ENCODE measurements at places on chromosomes 13 and 19.

- no peaks in the 10 kb centered on the region for H3K27me3 ChIP-seq
- H3K36me3 ChIP-seq = peaks cover 2% of the 10 kb centered on the region
- no peak for DNase-seq
- no peak overlapping the region for H3K4me3 ChIP-seq
- H3K4me1 ChIP-seq = peaks cover 37% of the 10 kb centered on the region
Observed at GRCh38 chr13:98525456-98526181, 51.3 kb downstream of the STK24 start.

DNA sequence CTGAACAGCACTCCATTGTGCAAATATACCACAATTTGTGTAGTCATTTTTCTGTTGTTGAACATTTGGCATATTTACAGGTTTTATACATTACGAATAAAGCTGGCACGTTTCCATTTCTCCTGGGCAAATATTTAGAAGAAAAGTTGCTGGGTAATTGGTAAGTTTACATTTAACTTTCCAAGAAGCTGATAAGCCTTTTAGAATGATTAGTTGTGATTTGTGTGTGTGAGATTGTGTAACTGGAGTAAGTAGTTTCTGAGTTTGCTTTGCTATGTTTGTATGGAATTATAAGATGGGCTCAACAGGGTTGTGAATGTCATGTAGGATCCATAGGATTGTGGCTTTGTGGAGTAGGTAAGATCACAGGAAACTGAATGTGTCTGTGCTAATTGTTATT, 1.6 kb upstream of the ZNF529 start:
- peaks cover 23% of the 10 kb centered on the region for H3K36me3 ChIP-seq
- no peak for DNase-seq
- H3K27ac ChIP-seq = peak overlapping the region; percentile 98
- H3K4me3 ChIP-seq = peak overlapping the region; percentile 91

- H3K4me1 ChIP-seq = peaks cover 2% of the 10 kb centered on the region
- H3K4me3 ChIP-seq = no peak overlapping the region
- DNase-seq = no peak
- peaks cover 11% of the 10 kb centered on the region for H3K36me3 ChIP-seq
Observed at GRCh38 chr19:15234431-15235130, 2.3 kb upstream of the EPHX3 start.

- H3K4me3 ChIP-seq = no peak overlapping the region
- no peak overlapping the region for H3K27ac ChIP-seq
- H3K4me1 ChIP-seq = no peaks in the 10 kb centered on the region
- H3K27me3 ChIP-seq = no peaks in the 10 kb centered on the region
- DNase-seq = no peak
Observed at GRCh38 chr13:102012299-102013293, 389.3 kb downstream of the FGF14 start.

- H3K36me3 ChIP-seq = no peaks in the 10 kb centered on the region
- H3K4me1 ChIP-seq = peaks cover 1% of the 10 kb centered on the region
- H3K27ac ChIP-seq = no peak overlapping the region
- no peaks in the 10 kb centered on the region for H3K27me3 ChIP-seq
Observed at GRCh38 chr13:80037505-80037888, 303.4 kb downstream of the SPRY2 start.

DNA sequence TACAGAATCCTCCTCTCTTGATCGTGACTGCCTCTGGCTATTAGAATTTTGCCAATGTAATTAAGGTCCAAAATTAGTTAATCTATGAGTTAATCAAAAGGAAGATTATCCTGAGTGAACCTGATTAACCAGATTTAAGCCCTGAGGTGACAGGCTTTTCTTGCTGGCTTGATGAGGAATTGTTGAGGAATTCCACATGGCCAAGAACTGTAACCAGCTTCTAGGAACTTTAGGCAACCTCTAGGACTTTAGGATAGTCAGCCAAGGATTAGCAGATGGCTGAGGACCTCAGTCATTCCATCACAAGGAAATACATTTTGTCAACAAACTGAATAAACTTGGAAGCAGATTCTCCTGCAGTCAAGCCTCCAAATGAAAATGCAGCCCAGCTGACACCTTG, 84.8 kb downstream of the STOML3 start:
- no peaks in the 10 kb centered on the region for H3K27me3 ChIP-seq
- no peaks in the 10 kb centered on the region for H3K36me3 ChIP-seq
- no peak for DNase-seq
- H3K27ac ChIP-seq = no peak overlapping the region
- H3K4me3 ChIP-seq = no peak overlapping the region

DNA sequence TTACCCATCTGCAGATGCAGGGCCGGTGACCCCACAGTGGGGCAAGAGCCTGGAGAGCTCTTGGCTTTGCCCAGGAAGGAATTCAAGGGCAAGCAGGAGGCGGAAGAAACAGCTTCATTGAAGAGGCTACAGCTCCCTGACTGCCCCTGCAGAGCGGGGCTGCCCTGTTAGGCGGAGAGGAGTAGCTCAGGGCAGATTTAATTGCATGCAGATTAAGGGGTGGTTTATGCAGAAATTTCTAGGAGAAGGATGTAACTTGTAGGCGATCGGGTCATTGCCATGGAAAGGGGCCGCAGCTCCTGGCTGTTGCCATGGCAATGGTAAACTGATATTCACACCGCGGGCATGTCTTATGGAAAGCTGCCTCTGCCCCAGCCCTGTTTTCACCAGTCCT, 94.1 kb downstream of the ATP11A start:
- H3K4me1 ChIP-seq = peaks cover 8% of the 10 kb centered on the region
- peaks cover 32% of the 10 kb centered on the region for H3K36me3 ChIP-seq
- no peak overlapping the region for H3K4me3 ChIP-seq
- H3K27ac ChIP-seq = peak overlapping the region; percentile 79
- no peaks in the 10 kb centered on the region for H3K27me3 ChIP-seq
